Left forelimb (tissue), 1 donor: ENCODE measurements at places on chromosomes 11 and 22.

DNA sequence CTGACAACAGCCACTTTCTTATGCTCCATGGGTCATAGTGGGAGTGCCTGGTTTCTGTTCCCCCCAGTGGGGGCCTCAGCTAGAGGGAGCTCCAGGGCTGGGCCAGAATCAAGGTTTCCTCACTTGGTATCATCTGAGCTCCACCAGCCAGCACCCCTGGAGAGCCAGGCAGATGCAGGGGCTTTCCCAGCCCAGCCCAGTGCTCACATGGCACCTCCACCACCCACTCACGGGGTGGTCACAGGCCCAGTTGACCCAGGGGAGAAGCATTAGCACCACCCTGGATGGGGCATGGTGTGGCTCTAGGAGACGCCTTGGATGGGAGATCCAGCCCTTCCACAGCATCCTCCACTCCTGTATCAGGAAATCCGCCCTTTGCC is 24.1 kb upstream of the WNT7B start:
- no peak for DNase-seq

DNA sequence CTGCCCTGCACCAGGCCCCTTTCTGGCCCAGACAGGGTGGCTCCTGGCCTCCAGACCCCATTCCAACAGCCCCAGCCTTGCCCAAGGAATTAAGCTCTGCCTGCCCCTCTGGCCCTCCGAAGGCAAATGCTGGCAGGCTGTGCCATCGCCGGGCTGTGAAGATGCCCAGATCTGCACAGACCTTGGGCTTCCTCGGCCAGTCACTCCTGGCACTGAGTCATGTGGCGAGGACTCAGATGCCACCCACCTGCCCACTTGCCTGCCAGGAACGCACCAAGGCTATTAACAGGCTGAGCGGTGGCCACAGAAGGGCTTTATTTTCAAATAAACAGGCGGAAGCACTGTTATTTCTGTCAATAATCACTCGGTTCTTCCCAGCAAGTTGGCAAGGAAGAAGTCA is 50.3 kb upstream of the TTLL12 start:
- DNase-seq, result no peak

DNA sequence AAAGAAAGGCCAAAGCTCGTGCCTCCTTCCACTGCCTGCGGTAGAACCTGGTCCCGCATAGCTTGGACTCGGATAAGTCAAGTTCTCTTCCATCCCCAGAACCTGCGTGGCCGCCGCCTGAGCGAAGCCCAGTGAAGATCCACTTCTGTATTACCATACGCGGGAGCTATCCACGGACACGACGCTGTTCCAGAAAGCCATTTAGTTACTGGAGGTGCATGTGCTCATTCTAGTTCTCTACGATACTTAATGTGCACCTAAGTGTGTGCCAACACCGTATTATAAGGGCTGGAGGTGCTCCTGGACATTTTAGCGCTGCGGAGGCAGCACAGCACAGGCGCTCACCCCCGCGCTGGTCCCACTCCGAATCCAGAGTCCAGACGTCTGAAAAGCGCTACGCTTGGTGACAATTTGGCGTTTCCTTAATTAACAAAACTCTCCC is 1.4 kb downstream of the WT1 start:
- no peak for DNase-seq

- DNase-seq, result no peak
Measured at GRCh38 chr11:59647245-59647980, 21.4 kb downstream of the PATL1 start.

GRCh38 chr11:79189601-79190000 is 251.2 kb downstream of the TENM4 start:
- no peak for DNase-seq

GRCh38 chr22:29393019-29393608 is 4.7 kb upstream of the AP1B1 start:
- DNase-seq, result peak; percentile 23

GRCh38 chr22:27791159-27791858 is 10.2 kb downstream of the MN1 start:
- peak; percentile 57 for DNase-seq

DNA sequence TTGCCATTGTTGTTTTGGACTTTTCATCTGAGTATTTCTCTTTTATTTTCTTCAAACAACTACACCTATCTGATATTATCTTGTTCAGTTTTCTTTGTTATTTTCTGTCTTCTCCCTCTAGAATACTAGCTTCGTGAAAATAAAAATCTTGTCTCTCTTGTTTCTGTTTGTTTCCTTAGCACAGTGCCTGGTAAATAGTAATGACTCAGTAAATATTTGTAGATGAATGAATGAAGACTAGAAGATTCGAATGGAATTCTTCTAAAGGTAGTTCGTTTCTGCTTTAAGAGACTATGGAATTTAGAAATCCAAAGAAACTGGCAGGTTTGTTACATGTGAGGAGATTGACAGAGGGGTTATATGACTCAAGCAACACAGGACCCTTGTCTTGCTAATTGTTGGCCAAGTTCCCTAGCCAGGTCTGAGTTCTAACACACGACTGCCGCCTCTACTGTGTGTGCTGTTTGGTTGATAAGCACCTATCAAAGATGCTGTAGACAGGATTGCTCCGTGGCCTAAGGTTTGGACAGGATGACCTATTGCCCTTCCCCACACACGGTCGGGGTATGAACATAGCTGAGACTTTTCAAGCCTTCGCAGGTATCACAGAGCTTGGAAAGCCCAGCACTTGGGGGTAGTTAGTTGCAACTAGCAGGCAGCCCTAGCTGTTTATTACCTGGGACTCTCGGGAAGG is 831 bp upstream of the TMEM135 start:
- DNase-seq, result no peak

DNA sequence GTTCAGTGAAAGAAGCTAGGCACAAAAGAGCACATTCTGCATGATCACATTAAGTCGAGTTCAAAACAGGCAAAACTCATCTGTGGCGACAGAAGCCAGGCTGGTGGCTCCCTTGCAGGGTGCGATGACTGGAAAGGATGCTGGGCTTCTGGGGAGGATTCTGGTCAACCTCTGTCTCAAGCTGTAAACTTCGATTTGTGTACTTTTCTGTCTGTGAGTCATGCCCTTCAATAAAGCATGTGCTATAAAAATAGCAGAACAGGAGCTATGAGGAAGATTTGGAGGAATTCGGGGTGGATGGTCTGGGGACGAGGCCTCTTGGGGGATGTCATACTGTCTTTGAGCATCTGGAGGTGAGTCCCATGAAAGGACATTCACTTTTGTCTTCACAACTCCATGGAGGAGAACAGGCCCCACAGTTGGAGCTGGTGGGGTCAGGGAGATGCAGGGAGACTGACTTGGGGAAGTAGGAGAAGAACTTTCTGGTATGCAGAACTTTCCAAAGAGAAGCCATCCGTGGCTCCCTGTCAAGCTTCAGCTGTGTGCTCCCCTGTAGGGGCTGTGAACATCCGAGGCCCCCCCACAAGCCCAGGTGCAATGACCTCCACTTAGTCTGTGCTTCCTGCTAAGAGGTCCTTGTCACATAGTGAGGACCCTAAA is 77.8 kb upstream of the LINC01488 start:
- no peak for DNase-seq

DNA sequence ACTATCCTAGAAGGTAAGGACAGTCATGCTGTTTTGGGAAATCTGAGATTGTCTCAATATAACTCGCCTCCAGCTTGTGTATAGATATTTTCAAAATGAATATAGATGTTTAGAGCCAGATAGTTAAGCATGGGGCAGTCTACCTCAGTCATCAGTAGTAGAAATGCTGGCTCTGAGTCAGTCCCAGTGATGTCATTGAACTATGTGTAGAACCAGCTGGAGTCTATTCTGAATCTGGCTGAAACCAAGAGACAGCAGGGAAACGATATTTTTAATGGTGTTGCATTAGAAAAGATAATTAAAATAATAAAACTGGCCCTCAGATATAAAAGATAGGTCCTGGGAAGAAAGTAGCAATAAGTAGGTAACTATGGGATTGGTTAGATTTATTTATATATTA is 25.9 kb downstream of the PIWIL4 start:
- DNase-seq, result no peak

DNA sequence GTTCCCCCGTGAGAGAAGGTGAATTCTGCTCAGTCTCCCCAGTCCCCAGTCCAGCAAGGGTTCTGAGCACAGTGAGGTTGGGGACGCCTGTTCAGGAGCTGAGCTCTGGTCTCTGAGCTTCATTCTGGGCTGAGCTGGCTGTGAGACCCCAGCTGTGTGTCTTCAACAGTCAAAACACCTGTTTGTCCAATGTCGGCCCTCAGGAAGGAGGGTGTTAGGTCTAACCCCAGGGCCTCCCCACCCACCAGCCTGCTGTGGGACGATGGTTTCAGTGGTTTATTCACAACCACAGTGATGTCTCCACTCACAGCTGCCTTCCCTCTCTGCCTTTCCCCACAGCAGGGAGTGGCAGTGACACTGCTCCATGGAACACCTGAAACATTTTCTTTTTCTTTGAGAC is 1282.9 kb downstream of the TBC1D22A start:
- DNase-seq, result no peak

GRCh38 chr22:45077826-45078334 is 68.1 kb upstream of the PHF21B start:
- DNase-seq, result no peak

- no peak for DNase-seq
Measured at GRCh38 chr11:35277827-35278226, 138.9 kb downstream of the CD44 start.

- peak; percentile 89 for DNase-seq
Measured at GRCh38 chr11:123654566-123655081, at the start of gene SCN3B. Gene SCN3B (minus strand): TSS chr11:123654624. CDS start chr11:123653801, 823 bp downstream.

DNA sequence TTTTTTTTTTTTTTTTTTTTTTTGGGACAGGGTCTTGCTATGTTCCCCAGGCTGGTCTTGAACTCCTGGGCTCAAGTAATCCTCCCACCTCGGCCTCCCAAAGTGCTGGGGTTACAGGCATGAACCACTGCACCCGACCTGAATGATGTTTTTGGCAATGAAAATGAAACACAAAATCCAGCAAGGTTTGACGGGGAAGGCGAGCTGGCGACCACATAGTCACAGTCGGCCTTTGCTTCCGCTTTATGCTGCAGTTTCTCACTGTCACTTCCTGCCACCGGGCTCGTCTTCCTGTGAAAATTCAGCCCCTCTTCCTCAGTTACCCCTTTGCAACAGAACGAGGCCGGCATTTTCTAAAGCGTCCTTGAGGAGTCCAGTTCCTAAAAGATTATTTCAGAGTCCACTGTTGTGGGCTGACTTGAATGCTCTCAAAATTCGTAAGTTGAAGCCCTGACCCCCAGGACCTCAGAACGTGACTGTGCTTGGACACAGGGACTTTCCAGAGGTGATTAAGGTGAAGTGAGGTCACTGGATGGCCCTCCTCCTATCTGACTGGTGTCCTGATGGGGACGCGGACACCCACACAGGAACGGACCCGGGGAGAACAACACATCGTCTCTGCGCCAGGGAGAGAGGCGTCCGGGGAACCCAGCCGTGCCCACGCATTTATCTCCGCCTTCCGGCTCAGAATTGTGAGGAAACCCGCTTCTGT is 2.9 kb upstream of the BID start:
- DNase-seq, result no peak

DNA sequence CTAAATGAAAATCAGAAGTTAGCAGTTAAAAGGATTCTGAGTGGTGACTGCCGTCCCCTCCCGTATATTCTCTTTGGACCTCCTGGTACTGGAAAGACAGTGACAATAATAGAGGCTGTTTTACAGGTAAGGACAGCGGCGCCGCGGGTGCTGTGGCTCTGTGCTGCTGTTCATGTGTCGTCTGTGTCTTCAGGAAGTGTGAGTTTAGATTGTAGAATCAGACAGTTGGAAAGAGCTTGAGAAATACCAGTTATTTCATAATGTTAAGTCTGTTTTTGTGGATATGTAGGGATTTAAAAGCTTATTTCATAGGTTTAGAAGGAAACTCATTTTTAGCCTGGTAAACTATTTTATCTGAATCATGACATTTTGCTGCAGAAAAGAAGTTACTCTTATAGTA is 27.4 kb upstream of the PANX2 start:
- DNase-seq, result no peak

DNA sequence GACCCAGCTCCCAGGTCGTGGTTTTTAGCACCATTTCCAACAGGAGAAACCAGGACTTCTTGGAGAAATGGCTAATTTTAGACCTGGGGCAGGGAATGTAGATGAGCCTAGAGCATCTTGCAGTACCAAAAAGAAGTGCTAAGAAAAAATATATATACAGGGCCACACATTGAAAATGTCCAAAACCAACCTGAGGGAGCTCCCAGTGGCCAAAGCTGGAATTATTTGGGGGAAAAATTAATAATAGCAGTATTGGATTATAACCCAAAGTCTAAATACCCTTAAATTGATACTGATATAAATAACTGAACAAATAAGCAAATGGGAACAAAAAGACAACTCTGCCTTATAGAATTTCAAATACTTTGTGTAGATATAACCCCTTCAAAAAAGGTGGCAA is 108.0 kb downstream of the PARVA start:
- DNase-seq, result no peak

- DNase-seq, result no peak
Measured at GRCh38 chr11:132704781-132705375, 827.4 kb downstream of the OPCML start.

DNA sequence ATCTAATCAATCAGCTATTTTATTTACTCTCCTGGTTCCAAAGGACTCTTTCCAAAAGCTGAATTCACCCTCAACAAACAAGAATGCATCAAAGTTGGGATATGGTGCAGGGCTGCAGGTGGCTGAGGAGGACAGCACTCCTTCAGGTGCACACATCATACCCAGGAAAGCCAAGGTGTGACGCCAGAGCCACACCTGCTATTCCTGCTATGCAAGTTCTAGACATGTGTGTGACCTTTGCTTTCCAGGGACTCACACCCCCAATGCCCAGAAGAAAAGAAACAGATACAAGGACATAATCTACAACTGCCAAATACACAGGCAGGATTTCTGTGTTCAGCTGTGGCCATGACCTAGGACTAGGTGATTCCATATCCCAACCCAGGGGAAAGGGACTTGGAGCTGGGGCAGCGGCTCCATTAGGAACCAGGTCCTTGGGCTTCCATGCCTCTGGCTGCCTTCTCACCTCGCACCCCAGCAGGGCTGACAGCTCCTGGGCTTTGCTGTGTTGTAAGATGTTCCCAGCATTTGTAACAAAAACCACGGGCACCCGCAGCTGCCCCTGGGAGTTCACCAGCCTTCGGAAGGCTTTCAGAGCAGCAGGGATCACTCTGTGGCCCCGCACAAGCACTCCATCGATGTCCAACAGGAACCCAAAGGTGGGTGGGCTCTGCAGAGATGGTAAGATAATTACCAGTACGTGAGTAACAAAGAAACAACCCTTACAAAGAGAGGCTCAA is 9.8 kb downstream of the HDHD5 start:
- DNase-seq, result no peak

DNA sequence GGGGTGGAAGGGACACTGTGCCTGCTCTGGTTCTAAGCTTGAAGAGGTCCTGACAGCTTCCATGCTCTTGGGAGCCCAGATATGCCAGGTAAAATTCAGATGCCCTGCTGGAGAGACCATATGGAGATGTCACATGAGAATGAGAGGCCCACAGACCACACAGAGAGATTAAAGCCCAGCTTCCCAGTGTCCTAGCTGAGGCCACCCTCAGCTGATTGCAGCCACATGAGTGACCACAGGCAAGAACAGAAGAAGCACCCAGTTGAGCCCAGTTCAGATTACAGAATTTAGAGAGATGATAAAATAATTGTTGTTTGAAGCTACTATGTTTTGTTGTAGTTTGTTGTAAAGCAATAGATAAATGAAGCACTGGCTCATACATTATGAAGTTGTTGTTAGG is 14.4 kb upstream of the PVALB start:
- no peak for DNase-seq

- DNase-seq, result no peak
Measured at GRCh38 chr11:36292311-36292722, 3.1 kb upstream of the COMMD9 start.

- DNase-seq, result peak; percentile 85
Measured at GRCh38 chr11:124920870-124921609, 2.0 kb downstream of the HEPN1 start.
